ENCODE measurements at places on chromosomes 7 and 10. TPM values are rescaled to one million over a fixed set of nuclear protein-coding genes. Genes with fewer than 3 reads are reported as not detected.

The LRRC27 gene
- total RNA-seq = 8.0 TPM

DNA sequence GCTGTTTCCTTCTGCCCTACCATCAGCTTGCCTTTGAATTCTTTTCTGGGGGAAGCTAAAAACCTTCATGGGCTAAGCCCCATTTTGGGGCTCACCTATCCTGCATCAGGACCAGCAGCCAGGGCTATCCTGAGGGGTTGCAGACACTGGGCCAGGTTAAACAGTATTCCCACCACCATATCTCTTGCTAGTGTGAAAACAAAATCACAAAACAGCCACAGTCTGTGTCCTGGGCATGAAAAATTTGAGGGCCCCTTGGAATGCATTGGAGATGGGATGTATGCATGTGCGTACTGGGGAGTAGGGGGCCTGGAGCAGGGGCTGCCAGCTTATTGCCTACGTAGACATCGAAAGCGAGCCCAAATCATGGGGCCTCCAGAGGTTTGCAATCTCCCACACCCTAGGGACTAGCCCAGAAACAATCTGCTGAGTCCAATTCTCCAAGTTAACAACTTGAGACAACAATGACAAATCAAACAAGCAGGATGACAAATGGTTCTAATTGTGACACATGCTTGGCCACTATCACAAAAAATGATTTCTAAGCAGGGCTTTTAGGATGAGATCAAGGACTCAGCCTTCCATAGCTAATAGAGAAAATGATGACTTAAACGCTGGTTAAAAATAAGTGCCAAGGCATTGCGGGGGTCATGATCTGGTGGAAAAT lies 557.1 kb downstream of the KCNMA1 start:
- H3K36me3 ChIP-seq = no peaks in the 10 kb centered on the region
- H3K4me3 ChIP-seq = no peak overlapping the region

- DNase-seq = no peak
- peaks cover 6% of the 10 kb centered on the region for H3K4me1 ChIP-seq
- no peak overlapping the region for H3K4me3 ChIP-seq
- no peaks in the 10 kb centered on the region for H3K27me3 ChIP-seq
Observed at GRCh38 chr7:110646804-110647203, 444.1 kb upstream of the LRRN3 start.

- no peak for DNase-seq
- no peaks in the 10 kb centered on the region for H3K4me1 ChIP-seq
- peaks cover 47% of the 10 kb centered on the region for H3K36me3 ChIP-seq
- no peak overlapping the region for H3K27ac ChIP-seq
- no peaks in the 10 kb centered on the region for H3K27me3 ChIP-seq
Observed at GRCh38 chr7:36400606-36401005, 10.9 kb downstream of the ANLN start.

DNA sequence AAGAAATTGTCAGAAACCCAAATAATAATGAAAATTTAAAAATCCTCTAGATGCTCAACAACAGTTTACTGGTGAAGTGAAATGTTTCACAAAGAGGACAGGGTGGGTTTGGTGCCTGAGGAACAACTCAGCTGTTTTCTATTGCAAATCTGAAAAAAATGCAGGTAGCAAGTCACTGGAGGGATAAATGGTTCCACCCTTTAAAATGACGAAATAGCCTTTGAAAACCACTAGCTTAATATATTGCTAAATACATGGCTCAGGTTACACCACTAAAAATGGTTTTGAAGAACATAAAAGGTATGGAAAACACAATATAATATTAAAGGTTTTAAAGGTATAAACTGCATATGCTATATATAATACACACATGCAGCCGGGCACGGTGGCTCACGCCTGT lies 69.5 kb downstream of the LMBR1 start:
- no peaks in the 10 kb centered on the region for H3K27me3 ChIP-seq
- no peak overlapping the region for H3K4me3 ChIP-seq
- H3K4me1 ChIP-seq = no peaks in the 10 kb centered on the region

- H3K27me3 ChIP-seq = no peaks in the 10 kb centered on the region
- H3K4me1 ChIP-seq = no peaks in the 10 kb centered on the region
- H3K27ac ChIP-seq = no peak overlapping the region
- H3K36me3 ChIP-seq = no peaks in the 10 kb centered on the region
- H3K4me3 ChIP-seq = no peak overlapping the region
Observed at GRCh38 chr10:6279540-6280267, 77.0 kb downstream of the PFKFB3 start.

DNA sequence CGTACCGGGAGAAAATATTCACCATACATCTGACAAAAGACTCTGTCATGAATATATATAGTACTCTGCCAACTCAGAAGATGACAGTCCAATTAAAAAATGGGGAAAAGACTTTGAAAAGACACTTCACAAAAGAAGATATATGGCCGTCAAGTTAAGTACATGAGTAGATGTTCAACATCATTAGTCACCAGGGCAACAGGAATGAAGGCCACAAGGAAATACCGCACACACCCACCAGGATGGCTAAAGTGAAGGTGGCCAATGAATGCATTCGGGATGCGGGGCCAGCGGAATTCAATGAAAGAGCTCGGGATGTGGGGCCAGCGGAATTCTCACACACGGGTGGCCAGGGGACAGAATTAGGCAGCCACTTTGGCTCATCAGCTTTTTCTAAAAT lies 42.2 kb downstream of the MAD1L1 start:
- no peaks in the 10 kb centered on the region for H3K27me3 ChIP-seq
- no peaks in the 10 kb centered on the region for H3K36me3 ChIP-seq
- peaks cover 10% of the 10 kb centered on the region for H3K4me1 ChIP-seq
- DNase-seq = no peak
- H3K27ac ChIP-seq = no peak overlapping the region

- no peaks in the 10 kb centered on the region for H3K4me1 ChIP-seq
- no peak overlapping the region for H3K4me3 ChIP-seq
- H3K27ac ChIP-seq = no peak overlapping the region
- no peaks in the 10 kb centered on the region for H3K36me3 ChIP-seq
- no peaks in the 10 kb centered on the region for H3K27me3 ChIP-seq
Observed at GRCh38 chr7:37719077-37719476, 35.5 kb downstream of the GPR141 start.

DNA sequence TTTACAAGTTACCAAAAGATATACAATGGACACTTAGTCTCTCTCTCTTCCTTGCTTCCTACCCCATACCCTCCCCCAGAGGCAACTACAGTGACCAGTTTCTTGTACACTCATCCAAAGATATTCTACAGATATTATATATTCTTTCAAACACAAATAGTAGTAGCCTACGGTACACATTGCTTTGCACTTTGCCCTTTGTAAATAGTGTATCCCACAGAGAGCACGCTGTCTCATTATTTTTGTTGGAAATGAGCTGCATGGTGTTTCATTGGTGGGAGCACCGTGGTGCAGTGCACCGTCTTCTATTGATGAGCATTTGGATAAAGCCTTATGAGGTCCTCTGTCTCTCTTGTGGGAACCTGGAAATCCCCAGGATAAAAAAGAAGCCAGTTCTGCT lies 24.2 kb downstream of the STRA8 start:
- no peak overlapping the region for H3K27ac ChIP-seq
- no peak for DNase-seq
- no peak overlapping the region for H3K4me3 ChIP-seq
- H3K27me3 ChIP-seq = no peaks in the 10 kb centered on the region

GRCh38 chr10:74231375-74231774 lies 80.4 kb downstream of the ADK start:
- H3K36me3 ChIP-seq = no peaks in the 10 kb centered on the region
- no peak for DNase-seq
- H3K4me3 ChIP-seq = no peak overlapping the region
- no peaks in the 10 kb centered on the region for H3K4me1 ChIP-seq
- no peak overlapping the region for H3K27ac ChIP-seq
